ENCODE measurements at places on chromosomes 6 and 20.

- DNase-seq, result no peak
Observed at GRCh38 chr20:1341561-1342265, 12.8 kb upstream of the SDCBP2 start.

- DNase-seq, result no peak
Observed at GRCh38 chr6:132218059-132218696, 183.1 kb downstream of the MOXD1 start.

GRCh38 chr20:48908656-48909319 is 12.7 kb upstream of the ARFGEF2 start:
- no peak for DNase-seq

GRCh38 chr6:40809627-40810026 is 222.5 kb upstream of the LRFN2 start:
- DNase-seq, result no peak

- no peak for DNase-seq
Observed at GRCh38 chr6:158311193-158311592, 1.1 kb upstream of the TULP4 start.
